ENCODE measurements at places on chromosomes 16 and 17.

GRCh38 chr16:30142672-30143346 lies 19.8 kb upstream of the MAPK3 start:
- H3K4me3 ChIP-seq, result no peak overlapping the region
- no peaks in the 10 kb centered on the region for H3K27me3 ChIP-seq
- no peak overlapping the region for H3K27ac ChIP-seq
- H3K4me1 ChIP-seq, result no peaks in the 10 kb centered on the region

- H3K36me3 ChIP-seq, result no peaks in the 10 kb centered on the region
- no peak overlapping the region for H3K4me3 ChIP-seq
- no peaks in the 10 kb centered on the region for H3K27me3 ChIP-seq
- H3K27ac ChIP-seq, result no peak overlapping the region
These were observed 184.6 kb downstream of the TMEM132E start for GRCh38 chr17:34763728-34764665.

DNA sequence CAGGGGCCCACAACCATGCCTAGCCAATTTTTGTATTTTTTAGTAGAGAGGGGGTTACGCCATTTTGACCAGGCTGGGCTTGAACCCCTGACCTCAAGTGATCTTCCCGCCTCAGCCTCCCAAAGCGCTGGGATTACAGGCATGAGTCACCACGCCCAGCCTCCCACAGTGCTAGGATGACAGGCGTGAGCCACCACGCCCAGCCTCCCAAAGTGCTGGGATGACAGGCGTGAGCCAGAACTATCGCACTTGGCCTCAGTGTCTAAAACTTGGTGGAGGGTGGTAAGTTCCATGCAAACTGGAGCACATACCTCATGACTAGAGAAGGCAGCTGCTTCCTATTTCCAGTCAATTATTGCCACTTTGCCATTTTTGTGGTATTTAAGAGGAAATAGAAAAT lies 7.1 kb downstream of the HSD17B2 start:
- H3K27ac ChIP-seq, result no peak overlapping the region
- no peaks in the 10 kb centered on the region for H3K27me3 ChIP-seq
- DNase-seq, result no peak
- H3K4me1 ChIP-seq, result no peaks in the 10 kb centered on the region
- no peaks in the 10 kb centered on the region for H3K36me3 ChIP-seq
- no peak overlapping the region for H3K4me3 ChIP-seq

DNA sequence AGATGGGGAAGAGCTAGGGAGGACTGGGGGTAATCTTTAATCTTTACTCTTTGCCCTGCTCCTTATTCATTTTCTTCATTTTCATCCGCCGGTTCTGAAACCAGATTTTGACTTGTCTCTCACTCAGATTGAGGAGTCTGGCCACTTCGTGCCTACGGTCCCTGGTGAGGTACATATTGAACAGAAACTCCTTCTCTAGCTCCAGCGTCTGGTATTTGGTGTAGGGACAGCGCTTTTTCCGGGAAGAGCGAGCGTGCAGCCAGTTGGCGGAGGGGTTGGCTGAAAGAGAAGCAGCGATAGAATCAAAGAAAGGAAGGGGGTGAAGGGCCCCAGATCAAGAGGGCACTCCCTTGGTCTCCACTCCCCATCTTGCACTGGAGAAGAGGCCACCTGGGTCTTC lies 3.3 kb downstream of the HOXB9 start:
- H3K27ac ChIP-seq, result peak overlapping the region; percentile 65
- peaks cover 79% of the 10 kb centered on the region for H3K4me1 ChIP-seq
- no peak for DNase-seq
- H3K36me3 ChIP-seq, result peaks cover 6% of the 10 kb centered on the region
- peak overlapping the region; percentile 27 for H3K4me3 ChIP-seq

- H3K27me3 ChIP-seq, result peaks cover 18% of the 10 kb centered on the region
- peaks cover 56% of the 10 kb centered on the region for H3K4me1 ChIP-seq
- peaks cover 2% of the 10 kb centered on the region for H3K36me3 ChIP-seq
- peak within 1 kb of the TSS; percentile 38 for H3K4me3 ChIP-seq
- peak; percentile 43 for DNase-seq
- H3K27ac ChIP-seq, result no peak within 1 kb of the TSS
These were observed at the start of gene SEZ6 for GRCh38 chr17:29005936-29006511. SEZ6 (minus strand) TSS chr17:29006033; CDS start chr17:29005869, 164 bp downstream.

DNA sequence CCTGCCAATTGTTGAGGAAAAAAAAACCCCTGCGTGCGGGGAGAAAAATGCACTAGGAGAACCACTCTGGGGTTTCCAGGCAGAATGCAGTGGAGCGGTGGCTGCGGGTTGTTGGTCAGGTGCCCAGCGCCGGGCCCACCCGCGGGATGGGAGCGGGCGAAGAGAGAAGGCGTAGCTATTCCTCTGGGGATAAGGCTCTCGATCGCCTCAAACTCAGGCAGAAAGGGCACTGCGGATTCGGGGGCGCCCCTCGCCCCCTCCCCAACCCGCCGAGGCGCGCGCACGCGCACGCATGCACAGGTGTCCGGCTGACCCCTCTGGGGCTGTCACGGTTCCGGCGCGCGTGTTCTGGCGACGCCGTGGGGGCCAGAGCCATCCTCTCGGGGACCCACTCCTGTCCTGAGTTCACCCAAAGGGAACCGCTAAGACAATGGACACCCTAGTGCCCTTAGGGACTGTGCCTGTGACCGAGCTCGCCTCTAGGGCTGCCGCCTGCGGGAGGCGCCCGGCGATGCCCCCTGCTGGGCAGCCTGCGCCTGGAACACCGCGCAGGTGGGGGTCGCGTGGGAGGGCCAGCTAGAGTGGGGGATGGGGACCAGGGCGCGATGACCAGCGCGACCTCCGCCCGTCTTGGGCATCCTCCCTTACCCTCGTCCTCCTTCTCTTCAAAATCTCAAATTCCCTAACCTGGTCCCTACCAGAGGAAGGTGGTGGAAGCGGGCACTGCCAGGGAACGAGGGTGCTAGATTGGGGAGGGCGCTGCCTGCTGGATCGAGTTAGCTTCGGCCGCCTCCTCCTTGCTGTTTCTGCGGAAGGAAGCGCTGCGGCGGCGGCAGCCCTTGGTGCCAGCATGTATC lies 14.4 kb upstream of the CBX8 start:
- DNase-seq, result peak; percentile 79
- H3K4me3 ChIP-seq, result peak overlapping the region; percentile 18
- H3K4me1 ChIP-seq, result peaks cover 56% of the 10 kb centered on the region

DNA sequence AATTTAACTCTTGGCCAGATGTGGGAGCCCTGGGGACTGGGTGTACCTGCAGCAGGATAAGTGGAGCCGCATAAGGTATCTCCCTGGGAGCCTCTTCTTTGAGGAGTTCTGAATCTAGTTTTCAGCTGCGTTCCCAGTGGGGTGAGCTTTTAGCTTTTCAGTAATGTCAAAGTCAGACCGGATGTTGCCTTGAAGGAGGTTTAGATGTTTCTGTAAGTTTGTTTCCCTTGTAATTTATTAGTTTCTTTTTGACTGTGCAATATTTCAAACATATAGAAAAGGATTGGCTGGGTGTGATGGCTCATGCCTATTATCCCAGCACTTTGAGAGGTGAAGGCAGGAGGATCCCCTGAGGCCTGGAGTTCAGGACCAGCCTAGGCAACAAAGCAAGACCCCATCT lies 98.6 kb upstream of the EEF2KMT start:
- no peaks in the 10 kb centered on the region for H3K27me3 ChIP-seq
- no peak overlapping the region for H3K27ac ChIP-seq
- H3K4me1 ChIP-seq, result no peaks in the 10 kb centered on the region
- DNase-seq, result no peak
- no peaks in the 10 kb centered on the region for H3K36me3 ChIP-seq

- no peak for DNase-seq
- H3K36me3 ChIP-seq, result no peaks in the 10 kb centered on the region
- no peaks in the 10 kb centered on the region for H3K27me3 ChIP-seq
These were observed 23.1 kb upstream of the TMEM97 start for GRCh38 chr17:28295677-28296578.

GRCh38 chr16:23279721-23280153 lies 22.4 kb upstream of the SCNN1B start:
- no peak for DNase-seq
- peak overlapping the region; percentile 33 for H3K27ac ChIP-seq
- peaks cover 10% of the 10 kb centered on the region for H3K4me1 ChIP-seq
- H3K27me3 ChIP-seq, result no peaks in the 10 kb centered on the region
- H3K36me3 ChIP-seq, result no peaks in the 10 kb centered on the region
- no peak overlapping the region for H3K4me3 ChIP-seq

GRCh38 chr16:68646953-68647659 lies 2.0 kb downstream of the CDH3 start:
- H3K27me3 ChIP-seq, result peaks cover 27% of the 10 kb centered on the region
- H3K36me3 ChIP-seq, result no peaks in the 10 kb centered on the region
- no peak overlapping the region for H3K4me3 ChIP-seq

DNA sequence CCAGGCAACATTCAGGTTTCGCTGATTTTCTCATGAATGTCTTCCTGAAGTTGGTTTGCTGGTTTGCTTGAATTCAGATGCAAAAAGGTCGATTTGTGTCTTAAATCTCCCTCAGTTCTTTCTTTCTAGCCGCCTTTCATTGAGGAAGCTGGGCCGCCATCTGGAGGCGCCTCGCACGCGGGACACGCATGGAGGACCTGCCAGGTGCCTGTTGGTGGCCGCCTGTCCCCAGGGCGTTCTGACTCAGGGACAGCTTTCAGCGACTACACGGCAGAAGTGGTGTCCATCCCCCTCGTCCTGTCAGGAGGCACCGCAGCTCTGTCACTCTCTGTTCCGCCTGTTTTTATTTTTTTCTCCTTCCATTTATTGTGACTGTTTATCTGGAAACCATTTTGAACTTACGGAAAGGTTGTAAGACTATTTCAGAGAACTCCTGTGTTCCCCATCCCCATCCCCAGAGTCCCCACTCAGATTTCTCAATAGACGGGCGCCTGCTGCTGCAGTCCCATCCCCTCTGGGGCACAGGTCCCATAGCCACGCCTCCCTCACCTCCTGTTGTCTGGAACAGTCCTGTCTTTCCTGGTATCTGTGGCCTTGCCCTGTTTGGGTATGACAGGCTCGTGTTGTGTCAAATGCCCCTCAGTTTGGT lies 33.2 kb downstream of the COX4I1 start:
- no peak overlapping the region for H3K4me3 ChIP-seq
- no peak for DNase-seq
- no peaks in the 10 kb centered on the region for H3K36me3 ChIP-seq

- H3K4me3 ChIP-seq, result peak overlapping the region; percentile 93
- peaks cover 38% of the 10 kb centered on the region for H3K4me1 ChIP-seq
- peaks cover 74% of the 10 kb centered on the region for H3K36me3 ChIP-seq
- H3K27me3 ChIP-seq, result no peaks in the 10 kb centered on the region
- peak overlapping the region; percentile 96 for H3K27ac ChIP-seq
- DNase-seq, result no peak
These were observed 669 bp downstream of the RNF167 start for GRCh38 chr17:4940555-4941318.

- peaks cover 13% of the 10 kb centered on the region for H3K27me3 ChIP-seq
- H3K36me3 ChIP-seq, result no peaks in the 10 kb centered on the region
- peaks cover 12% of the 10 kb centered on the region for H3K4me1 ChIP-seq
- no peak for DNase-seq
- H3K27ac ChIP-seq, result no peak overlapping the region
- no peak overlapping the region for H3K4me3 ChIP-seq
These were observed 3.3 kb upstream of the PMP22 start for GRCh38 chr17:15268461-15268860.

DNA sequence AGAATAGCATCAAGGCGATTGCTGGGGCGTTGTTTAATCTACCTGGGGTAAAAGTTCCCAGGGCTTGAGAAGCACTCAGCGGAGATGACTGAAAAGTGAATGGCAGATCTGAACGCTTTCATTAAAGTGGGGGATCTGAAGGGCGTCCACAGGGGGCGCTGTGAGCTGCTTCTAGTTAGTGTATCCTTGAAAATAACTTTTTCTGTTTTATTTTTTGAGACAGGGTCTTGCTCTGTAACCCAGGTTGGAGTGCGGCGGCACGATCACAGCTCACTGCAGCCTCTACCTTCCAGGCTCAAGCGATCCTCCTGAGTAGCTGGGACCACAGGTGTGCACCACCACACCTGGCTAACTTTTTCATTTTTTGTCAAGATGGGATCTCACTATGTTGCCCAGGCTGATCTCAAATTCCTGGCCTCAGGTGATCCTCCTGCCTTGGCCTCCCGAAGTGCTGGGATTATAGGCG lies 360.4 kb downstream of the SEC14L1 start:
- no peak overlapping the region for H3K27ac ChIP-seq
- no peaks in the 10 kb centered on the region for H3K4me1 ChIP-seq
- no peak for DNase-seq
- H3K27me3 ChIP-seq, result no peaks in the 10 kb centered on the region
- H3K36me3 ChIP-seq, result peaks cover 53% of the 10 kb centered on the region

DNA sequence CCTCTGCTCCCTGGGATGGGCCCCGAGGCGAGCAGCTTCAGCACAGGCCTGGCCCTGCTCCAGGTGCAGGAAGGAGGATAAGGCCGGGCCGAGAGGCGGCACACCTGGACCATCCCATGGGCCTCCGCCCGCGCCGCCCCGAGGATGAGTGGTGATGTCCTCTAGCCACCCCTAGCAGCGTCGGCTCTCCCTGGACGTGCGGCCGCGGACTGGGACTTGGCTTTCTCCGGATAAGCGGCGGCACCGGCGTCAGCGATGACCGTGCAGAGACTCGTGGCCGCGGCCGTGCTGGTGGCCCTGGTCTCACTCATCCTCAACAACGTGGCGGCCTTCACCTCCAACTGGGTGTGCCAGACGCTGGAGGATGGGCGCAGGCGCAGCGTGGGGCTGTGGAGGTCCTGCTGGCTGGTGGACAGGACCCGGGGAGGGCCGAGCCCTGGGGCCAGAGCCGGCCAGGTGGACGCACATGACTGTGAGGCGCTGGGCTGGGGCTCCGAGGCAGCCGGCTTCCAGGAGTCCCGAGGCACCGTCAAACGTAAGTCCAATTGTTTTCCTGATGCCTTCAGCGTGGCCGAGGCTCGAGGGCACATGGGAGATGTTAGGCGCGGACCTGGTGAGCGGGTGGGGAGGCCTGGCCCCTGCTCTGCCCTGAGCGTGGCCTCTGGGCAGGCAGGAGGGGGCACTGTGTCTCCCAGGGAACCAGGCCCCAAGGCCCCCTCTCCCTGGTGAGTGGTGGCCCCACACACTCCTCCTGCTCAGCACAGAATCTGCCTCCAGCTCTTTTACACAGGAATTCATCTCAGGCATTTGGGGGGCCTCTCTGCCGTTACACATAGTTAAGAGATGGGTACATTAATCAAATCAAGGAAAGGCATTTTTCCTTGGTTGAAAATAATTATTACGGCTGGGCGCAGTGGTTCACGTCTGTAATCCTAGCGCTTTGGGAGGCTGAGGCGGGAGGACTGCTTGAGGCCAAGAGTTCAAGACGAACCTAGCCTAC lies 855 bp downstream of the TMEM204 start:
- H3K36me3 ChIP-seq, result peaks cover 91% of the 10 kb centered on the region
- H3K27me3 ChIP-seq, result no peaks in the 10 kb centered on the region
- DNase-seq, result no peak

DNA sequence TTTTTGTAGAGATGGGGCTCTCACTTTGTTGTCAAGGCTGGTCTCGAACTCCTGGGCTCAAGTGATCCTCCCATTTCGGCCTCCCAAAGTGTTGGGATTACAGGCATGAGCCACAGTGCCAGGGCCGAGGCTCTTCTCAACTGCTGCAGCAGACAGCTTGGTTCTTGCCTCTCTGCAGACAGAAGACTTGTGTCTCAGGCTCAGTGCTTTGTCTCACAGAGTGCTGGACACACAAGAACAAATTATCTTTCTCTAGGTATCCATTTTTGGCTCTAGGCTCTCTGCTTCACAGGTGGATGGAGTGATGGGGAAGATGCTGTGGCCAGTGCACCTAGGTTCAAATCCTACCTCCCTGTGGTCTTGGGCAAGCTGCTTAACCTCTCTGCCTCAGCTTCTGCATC lies 80.8 kb upstream of the RNU2-1 start:
- H3K36me3 ChIP-seq, result no peaks in the 10 kb centered on the region
- no peaks in the 10 kb centered on the region for H3K4me1 ChIP-seq
- H3K27ac ChIP-seq, result no peak overlapping the region
- H3K27me3 ChIP-seq, result no peaks in the 10 kb centered on the region
- no peak overlapping the region for H3K4me3 ChIP-seq
